Umbilical cord (tissue), 2 donors: ENCODE measurements at places on chromosomes 12 and 14. TPM values are rescaled to one million over a fixed set of nuclear protein-coding genes. Genes with fewer than 3 reads are reported as not detected.
A peak's percentile ranks its signal among the peaks of the same experiment; 100 is the strongest.

CPNE8 gene
- total RNA-seq: 6.7 TPM

KRT77 gene
- 0.96 TPM for total RNA-seq

ZNF268 gene
- total RNA-seq: 43.3 TPM

RTL1 gene
- total RNA-seq: 3.6 TPM

DNA sequence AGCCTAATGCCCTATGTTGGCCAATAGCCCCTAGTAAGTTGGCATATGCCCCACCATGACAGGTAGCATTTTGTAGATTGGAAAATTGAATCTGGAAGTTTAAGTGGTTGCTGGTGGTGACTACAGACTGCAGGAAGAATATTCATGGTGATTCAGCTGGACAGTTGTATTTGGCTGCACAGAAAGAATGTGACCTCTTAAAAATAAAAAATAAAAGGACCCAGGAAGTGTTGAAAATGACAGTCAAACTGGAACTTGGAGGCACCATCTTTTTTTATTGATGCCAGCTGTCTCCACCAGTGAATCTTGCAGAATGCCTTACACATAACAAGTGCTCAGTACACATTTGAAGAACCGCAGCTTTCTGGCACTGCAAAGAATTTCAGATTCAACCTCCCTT, 73.9 kb downstream of the PRMT8 start:
- DNase-seq: no peak

DNA sequence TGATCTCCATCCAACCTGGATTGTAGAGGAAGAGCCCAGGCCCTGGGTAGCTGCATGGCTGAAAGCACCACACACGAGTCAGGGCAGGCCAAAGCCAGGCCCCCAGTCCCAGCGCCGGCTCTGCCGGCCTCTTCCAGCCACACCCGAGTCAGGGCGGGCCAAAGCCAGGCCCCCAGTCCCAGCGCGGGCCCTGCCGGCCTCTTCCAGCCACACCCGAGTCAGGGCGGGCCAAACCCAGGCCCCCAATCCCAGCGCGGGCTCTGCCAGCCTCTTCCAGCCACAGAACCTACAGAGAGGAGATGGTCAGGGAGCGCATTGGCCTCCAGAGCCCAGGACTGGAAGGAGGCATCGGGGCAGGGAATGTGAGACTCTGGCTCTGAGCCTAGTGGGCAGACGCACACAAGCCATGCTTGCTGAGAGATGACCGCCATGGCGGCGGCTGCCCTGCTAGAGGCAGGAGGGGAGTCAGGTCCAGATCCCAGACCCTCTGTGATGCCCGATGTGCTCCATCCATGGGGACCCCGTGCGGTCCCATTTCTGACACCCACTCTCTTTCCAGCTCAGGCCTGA, 30.2 kb downstream of the BEGAIN start:
- DNase-seq: peak; percentile 65

DNA sequence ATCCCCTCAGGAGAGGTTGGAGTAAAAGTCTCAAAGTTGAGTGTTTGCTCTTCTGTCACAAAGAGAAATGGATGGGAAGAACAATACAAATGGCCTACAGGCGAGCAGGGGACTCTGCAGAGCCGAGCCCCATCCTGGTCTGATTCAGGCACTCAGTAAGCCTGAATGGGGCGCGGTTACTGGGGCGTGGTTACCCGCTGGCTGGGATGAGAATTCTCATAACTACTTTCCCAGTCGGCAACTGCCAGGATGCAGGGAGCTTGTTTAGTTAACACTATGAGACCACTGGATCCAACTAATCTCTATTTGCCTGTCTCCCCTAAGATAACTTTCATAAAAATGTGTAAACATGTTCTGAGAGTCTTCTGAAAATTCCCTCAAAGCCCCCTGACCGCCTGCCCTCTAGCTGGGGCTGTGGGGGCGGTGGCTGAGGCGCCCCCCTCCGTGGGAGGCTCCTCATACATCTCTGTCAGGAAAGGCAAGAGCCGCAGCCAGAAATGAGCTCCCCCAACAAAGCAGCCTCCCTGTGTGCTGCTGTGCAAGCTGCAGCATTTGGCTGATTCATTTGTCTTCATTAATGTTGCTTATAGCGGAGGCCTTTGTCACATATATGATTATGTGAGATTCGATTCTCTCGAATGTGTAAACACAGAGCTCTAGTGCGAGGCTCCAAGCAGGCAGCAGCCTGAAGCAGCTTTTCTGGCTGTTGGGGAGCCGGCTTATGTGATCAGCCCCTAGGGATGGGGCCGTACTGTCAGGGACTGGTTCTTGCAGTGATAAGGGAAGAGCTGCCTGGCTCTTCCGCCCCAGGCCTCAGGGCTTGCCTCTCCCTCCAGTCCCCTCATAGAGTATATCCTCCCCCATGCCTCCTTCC, 126.1 kb upstream of the ARHGAP5 start:
- DNase-seq: peak; percentile 93

GRCh38 chr12:68189821-68190242, 30.3 kb upstream of the IFNG start:
- no peak for DNase-seq

GRCh38 chr14:103738701-103739451, 23.3 kb downstream of the ZFYVE21 start:
- no peak for DNase-seq
